ENCODE measurements at places on chromosomes 11 and 22.
A peak's percentile ranks its signal among the peaks of the same experiment; 100 is the strongest.

DNA sequence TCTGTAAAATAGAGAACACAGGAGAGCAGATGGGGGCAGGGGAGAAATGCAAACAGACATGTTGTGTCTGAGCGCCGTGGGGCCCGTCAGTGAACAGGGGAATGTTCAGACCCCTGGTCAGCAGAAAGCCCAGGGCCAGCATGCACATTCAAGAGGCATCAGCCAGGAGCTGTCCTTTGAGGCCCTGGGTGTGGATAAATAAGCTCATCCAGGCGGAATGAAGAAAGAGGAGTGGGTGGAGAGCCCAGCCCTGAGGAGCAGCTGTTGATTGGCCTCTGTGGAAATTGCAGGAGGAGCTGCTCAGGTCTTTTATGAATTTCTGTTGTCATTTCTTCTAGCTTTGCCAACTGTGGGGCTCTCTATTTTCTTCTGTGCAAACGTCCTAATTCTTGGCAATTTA, 49.7 kb upstream of the CECR2 start:
- no peak for DNase-seq

GRCh38 chr11:121483805-121484480, 31.2 kb upstream of the SORL1-AS1 start:
- DNase-seq: no peak

- no peak for DNase-seq
Observed at GRCh38 chr11:58625086-58625485, 2.6 kb downstream of the CNTF start.

DNA sequence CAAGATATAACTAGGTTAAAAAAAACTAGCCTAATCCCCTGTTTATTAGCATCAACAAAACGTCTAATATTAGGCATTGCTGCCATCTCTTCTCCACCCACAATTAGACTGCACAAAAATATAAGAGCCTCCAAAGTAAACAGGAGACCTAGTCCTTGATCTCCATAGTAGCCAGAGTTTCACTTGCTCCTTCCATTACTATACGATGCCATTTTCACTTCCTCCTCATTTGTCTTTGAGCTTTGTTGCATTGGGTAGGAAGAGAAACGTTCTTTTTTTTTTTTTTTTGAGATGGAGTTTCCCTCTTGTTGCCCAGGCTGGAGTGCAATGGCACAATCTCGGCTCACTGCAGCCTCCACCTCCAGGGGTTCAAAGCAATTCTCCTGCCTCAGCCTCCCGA, 42.3 kb upstream of the RDX start:
- no peak for DNase-seq

GRCh38 chr11:61954851-61955421, 4.8 kb downstream of the BEST1 start:
- DNase-seq: peak; percentile 69

GRCh38 chr11:133982876-133983275, 26.1 kb upstream of the IGSF9B start:
- DNase-seq: no peak

DNA sequence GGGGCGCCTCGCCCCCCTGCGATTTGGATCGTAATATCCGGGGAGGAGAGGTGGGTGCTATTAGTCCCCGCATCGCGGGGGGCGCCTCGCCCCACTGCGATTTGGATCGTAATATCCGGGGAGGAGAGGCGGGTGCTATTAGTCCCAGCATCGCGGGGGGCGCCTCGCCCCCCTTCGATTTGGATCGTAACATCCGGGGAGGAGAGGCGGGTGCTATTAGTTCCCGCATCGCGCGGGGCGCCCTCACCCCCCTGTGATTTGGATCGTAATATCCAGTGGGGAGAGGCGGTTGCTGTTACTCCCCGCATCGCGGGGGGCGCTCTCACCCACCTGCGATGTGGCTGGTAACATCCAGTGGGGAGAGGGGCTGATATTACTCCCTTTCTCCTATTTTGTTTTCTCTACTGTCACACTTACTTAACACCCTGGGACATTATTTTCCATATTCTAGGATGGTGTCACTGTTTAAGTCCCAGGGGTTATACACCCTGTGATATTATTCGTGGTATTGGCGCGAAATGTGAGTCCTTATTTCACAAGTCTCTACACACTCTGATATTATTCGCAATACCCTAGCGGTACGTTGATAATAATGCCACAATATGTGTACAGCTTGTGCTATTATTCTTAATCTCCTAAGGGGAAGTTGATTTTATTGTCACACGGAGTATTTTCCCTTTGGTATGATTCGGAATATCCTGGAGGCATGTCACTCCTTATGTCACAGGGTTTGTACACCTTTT, 57.8 kb upstream of the ALDH3B2 start:
- no peak for DNase-seq

GRCh38 chr11:33449798-33450197, 192.6 kb downstream of the HIPK3 start:
- DNase-seq: no peak

DNA sequence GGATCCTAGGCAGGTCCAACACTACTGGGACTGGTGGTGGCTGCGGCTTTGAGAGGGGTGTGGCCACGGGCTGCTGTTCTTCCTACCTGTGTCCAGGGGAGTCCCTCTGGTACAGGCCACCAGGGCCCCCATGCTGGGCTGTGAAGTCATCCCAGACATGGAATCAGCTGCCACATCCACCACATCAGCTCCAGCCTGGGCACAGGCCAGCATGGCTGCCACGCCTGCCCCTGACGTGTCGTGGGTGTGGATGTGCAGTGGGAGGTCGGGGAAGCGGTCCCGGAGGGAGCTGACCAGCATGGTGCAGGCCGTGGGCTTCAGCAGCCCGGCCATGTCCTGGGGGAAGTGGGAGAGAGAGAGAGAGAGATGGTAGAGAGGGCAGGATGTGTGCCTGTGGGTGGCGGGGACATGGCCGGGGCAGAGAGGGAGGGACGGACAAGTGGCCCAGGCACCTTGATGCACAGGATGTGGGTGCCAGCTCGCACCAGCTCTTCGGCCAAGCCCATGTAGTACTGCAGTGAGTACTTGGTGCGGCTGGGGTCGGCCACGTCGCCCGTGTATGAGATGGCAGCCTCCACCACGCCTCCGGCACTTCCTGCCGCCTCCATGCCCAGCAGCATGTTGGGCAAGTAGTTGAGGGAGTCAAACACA, 6.2 kb upstream of the LRFN4 start:
- no peak for DNase-seq

- DNase-seq: no peak
Observed at GRCh38 chr22:25407226-25407858, 157.1 kb upstream of the GRK3 start.

DNA sequence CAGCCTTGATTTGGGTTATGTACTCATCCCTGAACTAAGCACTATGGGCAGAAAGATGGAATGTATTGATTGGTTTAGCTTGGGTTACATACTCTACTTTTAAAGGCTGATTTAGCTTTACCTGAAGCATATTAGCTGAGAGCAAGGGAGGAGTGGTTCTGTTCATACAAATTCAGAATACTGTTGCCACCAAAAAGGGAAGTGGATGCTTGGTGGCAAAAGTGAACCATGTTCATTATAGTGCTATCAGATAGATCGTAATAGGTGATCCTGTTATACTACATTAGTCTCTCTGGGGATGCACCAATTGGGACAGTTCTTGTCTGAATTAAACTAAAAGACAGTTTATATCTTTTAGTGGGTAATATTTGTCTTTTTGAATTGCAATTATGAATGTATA, 44.5 kb upstream of the RRM1 start:
- no peak for DNase-seq

DNA sequence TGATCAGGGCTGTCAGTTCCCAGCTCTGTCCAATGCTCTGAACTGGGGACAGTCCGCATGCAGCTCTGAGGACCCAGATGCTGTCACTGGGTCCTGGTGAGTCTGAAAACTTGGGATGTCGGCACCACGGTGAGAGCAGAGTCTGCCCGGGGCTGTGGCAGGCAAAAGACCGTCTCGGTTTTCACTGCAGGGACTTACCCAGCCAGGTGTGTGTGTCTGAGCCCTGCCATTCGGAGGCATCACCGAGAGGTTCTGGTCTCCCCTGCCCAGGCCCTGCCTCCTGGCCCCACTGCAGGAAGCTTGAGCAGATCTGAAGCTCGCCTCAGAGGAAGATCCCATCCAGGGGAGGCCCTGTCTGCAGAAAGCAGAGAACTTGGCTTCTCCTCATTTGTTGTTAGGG, 5.2 kb downstream of the TP53AIP1 start:
- DNase-seq: no peak

- no peak for DNase-seq
Observed at GRCh38 chr11:65165410-65166317, 4.4 kb upstream of the SPDYC start.

- no peak for DNase-seq
Observed at GRCh38 chr22:40621309-40622151, 15.0 kb downstream of the MRTFA start.

GRCh38 chr11:130837194-130837593, 79.1 kb downstream of the SNX19 start:
- DNase-seq: no peak

Data from amygdala (tissue), 56 donors.